ENCODE measurements at places on chromosomes 16 and 17.

GRCh38 chr17:34825102-34825501 lies 136.2 kb downstream of the CCT6B start:
- no peaks in the 10 kb centered on the region for H3K36me3 ChIP-seq
- no peaks in the 10 kb centered on the region for H3K4me1 ChIP-seq
- H3K4me3 ChIP-seq = no peak overlapping the region
- no peaks in the 10 kb centered on the region for H3K27me3 ChIP-seq

GRCh38 chr17:38881600-38882191 lies 11.8 kb downstream of the LASP1 start:
- peaks cover 17% of the 10 kb centered on the region for H3K36me3 ChIP-seq
- H3K27me3 ChIP-seq = no peaks in the 10 kb centered on the region
- H3K4me1 ChIP-seq = peaks cover 66% of the 10 kb centered on the region
- H3K27ac ChIP-seq = no peak overlapping the region
- no peak overlapping the region for H3K4me3 ChIP-seq
- DNase-seq = peak; percentile 88

DNA sequence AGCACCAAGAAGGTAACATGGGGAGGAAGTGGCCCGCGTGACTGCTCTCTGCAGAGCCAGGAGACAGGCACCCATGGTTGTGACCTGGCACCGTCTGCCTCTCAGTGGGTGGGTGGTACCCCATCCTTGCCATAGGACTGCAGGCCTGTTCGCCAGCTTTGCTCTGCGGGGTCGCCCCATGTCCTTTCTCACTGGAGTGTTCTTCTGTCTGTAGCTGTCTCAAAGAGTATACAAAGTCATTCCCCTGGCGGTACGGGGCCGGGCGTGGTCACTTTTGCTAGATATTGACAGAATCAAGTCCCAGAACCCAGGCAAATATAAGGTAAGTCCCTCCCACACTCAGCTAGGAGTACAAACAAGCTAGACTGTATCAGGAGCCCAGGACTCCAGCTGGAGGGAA lies 6.0 kb downstream of the TBC1D26 start:
- no peaks in the 10 kb centered on the region for H3K27me3 ChIP-seq
- H3K4me1 ChIP-seq = no peaks in the 10 kb centered on the region
- H3K36me3 ChIP-seq = no peaks in the 10 kb centered on the region
- no peak for DNase-seq
- H3K4me3 ChIP-seq = no peak overlapping the region

- no peak overlapping the region for H3K27ac ChIP-seq
- peaks cover 9% of the 10 kb centered on the region for H3K4me1 ChIP-seq
- H3K36me3 ChIP-seq = no peaks in the 10 kb centered on the region
- no peak for DNase-seq
These were observed 49.0 kb upstream of the ZNF750 start for GRCh38 chr17:82888583-82889495.

DNA sequence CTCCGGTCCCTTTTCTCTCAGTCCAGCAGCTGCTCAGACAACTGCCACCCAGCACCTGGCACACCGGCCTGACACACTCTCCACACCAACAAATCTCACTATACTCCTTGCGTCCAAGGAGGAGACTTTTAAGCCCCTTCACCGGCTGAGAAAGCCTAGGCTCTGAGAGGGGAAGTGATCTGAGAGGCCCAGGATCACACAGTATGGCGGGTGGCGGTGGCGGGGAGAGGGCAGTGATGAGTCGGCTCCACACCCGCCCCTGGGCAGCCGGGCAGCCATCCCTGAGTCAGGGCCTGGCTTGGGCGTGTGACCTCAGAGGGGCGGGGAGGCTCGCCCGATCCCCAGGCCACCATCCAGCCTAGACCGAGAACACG lies 569 bp downstream of the FLII start:
- DNase-seq = peak; percentile 65
- H3K27ac ChIP-seq = peak overlapping the region; percentile 96
- no peaks in the 10 kb centered on the region for H3K27me3 ChIP-seq
- peaks cover 27% of the 10 kb centered on the region for H3K36me3 ChIP-seq
- H3K4me3 ChIP-seq = peak overlapping the region; percentile 57

DNA sequence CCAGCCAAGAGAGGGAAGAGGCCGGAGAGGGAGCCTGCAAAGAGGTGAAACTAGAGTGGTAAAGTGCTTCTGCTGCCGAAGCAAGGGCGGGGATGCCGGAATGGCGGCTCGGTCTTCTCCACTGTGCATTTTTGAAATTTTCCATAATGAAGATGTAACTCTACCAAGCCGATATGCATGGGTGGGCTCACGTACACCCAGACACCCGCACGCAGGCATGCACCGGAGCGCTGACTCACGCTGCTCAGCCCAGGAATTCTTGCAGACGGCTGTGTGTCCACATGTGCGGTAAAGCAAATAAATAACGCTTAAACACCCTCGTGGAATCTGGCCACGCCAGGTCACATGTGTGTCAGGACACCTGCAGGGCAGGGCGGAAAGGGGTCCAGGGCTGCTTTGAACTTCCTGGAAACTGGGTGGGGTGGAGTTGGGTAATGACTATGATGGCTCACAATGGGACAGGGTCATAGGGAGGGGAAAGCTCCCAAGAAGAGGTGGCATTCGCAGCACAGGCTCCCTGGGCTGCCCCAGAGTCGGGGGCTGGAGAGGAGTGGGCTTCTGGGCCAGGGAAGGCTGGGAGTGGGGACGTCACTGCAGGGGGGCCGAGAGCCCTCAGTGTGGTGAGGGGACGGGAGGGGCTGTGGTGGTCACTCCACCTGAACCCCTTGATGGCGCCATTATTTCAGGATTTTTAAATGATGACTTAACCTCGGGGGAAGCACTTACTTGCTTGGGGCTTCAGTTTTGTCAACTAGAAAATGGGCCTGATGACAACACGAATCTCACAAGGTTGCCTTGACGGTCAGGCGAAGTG lies 265.5 kb downstream of the PARN start:
- H3K4me1 ChIP-seq = peaks cover 13% of the 10 kb centered on the region
- H3K27ac ChIP-seq = peak overlapping the region; percentile 59
- no peaks in the 10 kb centered on the region for H3K36me3 ChIP-seq
- no peak overlapping the region for H3K4me3 ChIP-seq
- H3K27me3 ChIP-seq = no peaks in the 10 kb centered on the region

DNA sequence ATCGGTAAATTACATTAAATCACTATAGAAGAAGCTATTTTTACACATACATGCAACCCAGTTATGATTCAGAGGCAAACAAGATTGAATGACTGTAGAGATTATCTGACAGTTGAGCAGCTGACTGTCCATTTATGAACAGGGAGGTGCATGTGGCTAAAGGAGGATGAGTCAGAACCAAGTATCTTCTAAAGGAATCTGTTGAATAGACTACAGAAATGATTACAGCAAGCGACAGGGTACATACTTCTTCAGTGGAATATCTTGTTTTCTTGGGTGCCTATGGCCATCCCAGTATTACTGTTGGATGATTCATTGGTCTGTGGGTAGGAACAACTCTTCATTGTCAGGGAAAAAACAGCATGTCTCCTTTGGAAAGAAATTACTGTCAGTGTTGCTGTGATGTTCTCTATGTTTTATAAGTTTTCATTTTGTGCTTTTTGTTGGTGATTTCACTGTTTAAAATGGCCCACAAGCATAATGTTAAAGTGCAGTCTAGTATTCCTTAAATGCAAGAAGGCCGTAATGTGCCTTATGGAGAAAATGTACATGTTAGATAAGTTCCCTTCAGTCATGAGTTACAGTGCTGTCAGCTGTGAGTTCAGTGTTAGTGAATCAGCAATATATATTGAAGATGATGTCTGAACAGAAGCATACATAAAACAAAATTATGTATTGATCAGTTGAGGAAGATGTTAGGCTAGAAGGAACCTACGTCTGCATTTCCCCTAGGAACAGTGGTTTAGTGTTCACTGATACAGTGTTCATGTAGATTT lies 27.0 kb downstream of the CBFB start:
- H3K27ac ChIP-seq = peak overlapping the region; percentile 45
- no peaks in the 10 kb centered on the region for H3K27me3 ChIP-seq
- H3K36me3 ChIP-seq = no peaks in the 10 kb centered on the region
- peak; percentile 98 for DNase-seq
- H3K4me3 ChIP-seq = no peak overlapping the region

- no peak overlapping the region for H3K4me3 ChIP-seq
- H3K27me3 ChIP-seq = peaks cover 25% of the 10 kb centered on the region
- no peak overlapping the region for H3K27ac ChIP-seq
These were observed 981 bp downstream of the KCNH4 start for GRCh38 chr17:42179911-42180410.

- H3K4me1 ChIP-seq = no peaks in the 10 kb centered on the region
- H3K27ac ChIP-seq = no peak overlapping the region
- no peak for DNase-seq
- H3K4me3 ChIP-seq = no peak overlapping the region
These were observed 12.4 kb upstream of the MAP2K6 start for GRCh38 chr17:69402052-69402451.

GRCh38 chr17:32936894-32937500 lies 9.0 kb downstream of the TMEM98 start:
- H3K27me3 ChIP-seq = no peaks in the 10 kb centered on the region
- peak overlapping the region; percentile 44 for H3K27ac ChIP-seq
- no peak overlapping the region for H3K4me3 ChIP-seq
- DNase-seq = peak; percentile 75
- no peaks in the 10 kb centered on the region for H3K4me1 ChIP-seq

DNA sequence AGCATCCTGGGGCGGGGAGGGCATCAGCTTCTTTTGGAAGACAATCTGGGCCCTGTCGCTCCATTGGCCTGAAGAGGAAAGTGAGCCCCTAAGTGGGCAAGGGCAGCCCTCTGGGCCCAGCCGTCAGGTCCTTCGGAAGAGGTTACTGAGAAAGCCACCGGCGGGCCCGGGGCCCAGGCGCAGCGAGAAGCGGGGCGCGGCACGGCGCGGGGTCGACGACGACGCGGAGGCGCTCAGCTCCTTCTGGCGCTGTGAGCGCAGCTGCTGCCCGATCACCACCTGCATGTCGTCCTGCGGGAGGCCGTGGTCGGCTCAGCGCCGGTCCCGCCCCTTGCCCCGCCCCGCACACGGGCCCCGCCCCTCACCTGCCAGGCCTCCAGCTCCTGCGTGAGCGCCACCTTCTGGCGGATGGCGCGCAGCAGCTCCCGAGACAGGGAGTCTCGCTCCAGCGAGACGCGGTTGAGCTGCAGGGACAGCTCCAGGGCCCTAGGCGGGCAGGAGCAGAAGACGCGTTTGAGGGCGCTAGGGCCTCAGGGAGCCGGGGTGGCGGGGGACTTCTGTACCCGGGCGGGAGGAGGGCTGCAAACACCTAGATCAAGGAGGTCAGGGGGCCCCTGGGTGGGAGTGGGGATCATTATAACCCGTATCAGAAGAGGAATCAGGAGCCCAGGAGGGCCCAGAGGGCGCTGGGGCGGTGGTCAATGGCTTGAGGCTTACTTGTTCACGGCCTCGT lies 4.3 kb downstream of the THOC6 start:
- peaks cover 9% of the 10 kb centered on the region for H3K27me3 ChIP-seq
- H3K36me3 ChIP-seq = peaks cover 16% of the 10 kb centered on the region
- no peak overlapping the region for H3K27ac ChIP-seq

DNA sequence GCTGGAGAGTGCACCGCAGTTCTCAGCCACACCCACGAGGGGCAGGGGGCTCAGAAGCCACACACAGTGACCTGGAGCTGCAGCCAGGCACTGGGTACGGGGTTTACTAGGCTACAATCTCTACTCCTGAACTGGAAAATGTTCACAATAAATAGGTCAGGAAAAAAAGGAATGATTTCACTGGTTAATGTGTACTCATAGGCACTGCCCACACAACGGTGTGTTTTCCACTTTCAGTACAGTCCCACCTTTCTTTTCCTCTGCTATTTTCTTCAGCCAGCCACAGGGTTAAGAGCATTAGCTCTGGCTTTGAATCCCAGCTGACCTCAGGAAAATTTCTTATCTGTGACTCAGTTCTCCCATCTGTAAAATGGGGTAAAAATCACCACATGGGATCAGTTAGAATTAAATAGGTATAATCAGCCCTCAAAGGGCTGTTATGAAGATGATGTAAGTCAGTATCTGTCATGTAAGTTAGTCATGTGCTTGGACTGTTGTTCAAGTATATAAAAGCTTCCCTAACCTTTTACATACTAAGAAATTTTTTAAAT lies 35.7 kb downstream of the ZCCHC14 start:
- H3K4me3 ChIP-seq = no peak overlapping the region
- H3K27me3 ChIP-seq = no peaks in the 10 kb centered on the region
- H3K27ac ChIP-seq = peak overlapping the region; percentile 94
- peak; percentile 63 for DNase-seq
- H3K36me3 ChIP-seq = peaks cover 14% of the 10 kb centered on the region

DNA sequence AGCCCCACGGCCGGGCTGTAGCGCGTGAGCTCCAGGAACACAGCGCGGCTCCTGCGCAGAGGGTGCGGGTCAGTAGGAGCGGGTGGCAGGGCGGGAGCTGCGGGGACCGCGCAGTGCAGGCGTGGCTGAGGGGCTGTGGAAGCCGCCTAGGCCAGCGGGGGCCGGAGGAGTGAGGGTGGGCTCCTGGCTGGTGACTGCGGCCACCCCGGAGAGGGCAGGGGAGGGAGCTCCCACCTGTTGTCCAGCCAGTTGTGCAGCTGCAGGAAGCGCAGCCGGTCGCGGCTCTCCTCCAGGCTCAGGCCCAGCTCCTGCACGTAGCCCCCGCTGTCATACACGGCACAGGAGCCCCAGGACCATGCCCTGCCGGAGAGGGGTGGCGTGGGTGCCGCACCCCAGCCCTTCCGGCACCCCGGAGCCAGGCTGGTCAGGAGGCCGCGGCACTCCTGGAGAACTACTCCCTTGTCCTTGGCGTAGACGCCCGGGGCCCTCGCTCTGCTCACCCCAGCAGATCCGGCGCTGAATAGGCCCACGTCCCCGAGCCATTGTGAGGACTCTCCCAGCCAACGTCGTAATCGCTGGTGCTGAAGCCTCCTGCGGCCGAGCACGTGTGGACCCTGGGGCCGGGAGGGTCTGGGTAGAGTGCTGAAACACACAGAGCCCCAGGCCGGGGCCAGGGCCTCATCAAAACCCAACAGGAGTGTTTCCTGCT lies 43.9 kb downstream of the TSC2 start:
- H3K36me3 ChIP-seq = peaks cover 70% of the 10 kb centered on the region
- no peak overlapping the region for H3K4me3 ChIP-seq
- H3K27me3 ChIP-seq = no peaks in the 10 kb centered on the region
- peaks cover 2% of the 10 kb centered on the region for H3K4me1 ChIP-seq

- no peak overlapping the region for H3K27ac ChIP-seq
- H3K36me3 ChIP-seq = no peaks in the 10 kb centered on the region
- no peak for DNase-seq
- H3K27me3 ChIP-seq = no peaks in the 10 kb centered on the region
- peaks cover 25% of the 10 kb centered on the region for H3K4me1 ChIP-seq
- H3K4me3 ChIP-seq = no peak overlapping the region
These were observed 17.5 kb downstream of the ITGB3 start for GRCh38 chr17:47270946-47271705.

DNA sequence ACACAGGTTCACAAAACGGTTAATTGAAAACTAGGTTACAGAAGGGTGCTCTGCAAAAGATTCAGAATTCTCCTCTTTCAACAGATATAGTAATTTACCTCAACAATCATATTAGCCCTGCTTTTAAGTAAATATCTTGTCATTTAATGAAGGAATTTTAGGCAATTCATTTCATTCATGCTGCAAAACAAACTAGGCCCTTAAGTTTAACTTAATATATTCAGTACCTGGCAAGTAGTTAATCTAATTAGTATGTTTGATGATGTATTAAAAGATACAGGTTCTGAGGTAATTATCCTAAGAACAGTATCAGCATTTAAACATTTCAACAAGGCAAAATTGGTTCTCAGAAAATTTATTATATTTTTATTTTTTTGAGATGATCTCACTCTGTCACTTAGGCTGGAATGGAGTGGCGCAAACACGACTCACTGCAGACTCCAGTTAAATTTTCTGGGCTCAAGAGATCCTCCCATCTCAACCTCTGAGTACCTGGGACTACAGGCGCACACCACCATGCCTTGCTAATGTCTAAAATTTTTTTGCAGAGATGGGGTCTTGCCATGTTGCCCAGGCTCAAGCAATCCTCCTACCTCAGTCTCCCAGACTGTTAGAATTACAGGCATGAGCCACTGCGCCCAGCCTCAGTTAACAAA lies 44.9 kb downstream of the SMURF2 start:
- no peaks in the 10 kb centered on the region for H3K36me3 ChIP-seq
- H3K4me3 ChIP-seq = no peak overlapping the region
- no peaks in the 10 kb centered on the region for H3K27me3 ChIP-seq
- DNase-seq = no peak
